Left cardiac atrium (tissue), 4 donors: ENCODE measurements at places on chromosomes 1 and 21.

DNA sequence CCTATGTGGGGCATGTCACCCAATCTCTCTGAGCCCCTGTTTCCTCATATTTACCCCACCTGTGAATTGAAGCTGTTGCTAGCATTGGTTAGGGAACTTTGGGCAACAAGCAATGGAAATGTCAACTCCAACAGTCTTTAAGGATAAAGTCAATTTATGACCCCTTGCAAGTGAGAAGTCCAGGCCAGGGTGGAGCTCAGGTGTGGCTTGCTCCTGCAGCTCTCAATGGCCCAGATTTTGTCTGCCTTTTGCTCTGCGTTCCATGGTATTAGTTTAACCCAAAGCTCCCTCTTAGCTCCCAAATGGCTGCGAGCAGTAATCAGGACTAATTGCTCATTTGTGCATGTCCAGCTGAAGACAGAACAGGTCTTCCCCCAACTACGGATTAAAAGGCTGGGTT is 70.4 kb upstream of the ABCG1 start:
- no peak for DNase-seq

- no peak for DNase-seq
These were observed 998 bp upstream of the SPAG17 start for GRCh38 chr1:118186026-118186425.

DNA sequence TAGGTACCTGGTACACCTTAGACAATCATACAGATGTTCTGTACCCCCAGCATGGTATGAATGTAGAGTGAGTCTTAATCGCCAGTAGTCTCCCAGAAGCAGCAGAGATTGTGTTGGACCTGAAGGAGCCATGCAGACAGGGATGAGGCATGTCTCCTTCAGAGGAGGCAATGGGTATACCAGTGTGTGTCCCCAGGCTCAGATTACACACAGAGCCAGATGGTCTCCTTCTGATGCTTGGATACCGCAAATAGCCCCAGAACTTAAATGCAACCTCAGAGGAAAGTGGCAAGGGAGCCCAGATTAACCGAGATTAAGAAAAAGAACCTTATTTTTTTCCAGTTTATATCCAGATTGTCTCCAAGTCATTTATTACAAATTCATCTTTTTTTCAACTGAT is 96.8 kb upstream of the C21orf91 start:
- DNase-seq, result no peak

DNA sequence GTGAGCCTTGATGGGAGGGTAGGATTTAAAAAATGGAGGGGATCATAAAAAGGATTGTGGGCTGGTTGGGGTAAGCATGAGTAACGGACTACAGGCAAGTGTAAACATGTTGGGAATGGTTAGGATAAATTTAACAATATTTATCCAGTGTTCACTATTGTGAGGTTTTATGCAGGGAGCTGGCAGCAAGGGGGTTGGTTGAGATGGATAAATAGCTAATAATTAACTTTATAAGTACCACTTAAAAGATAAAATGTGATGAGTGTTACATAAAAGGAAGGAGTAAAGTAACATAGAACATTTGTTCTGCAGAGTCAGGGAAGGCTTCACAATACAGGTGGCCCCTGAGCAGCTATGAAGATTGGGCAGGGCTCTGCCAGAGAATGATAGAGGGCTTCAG is 109.0 kb downstream of the NGF start:
- DNase-seq, result no peak

DNA sequence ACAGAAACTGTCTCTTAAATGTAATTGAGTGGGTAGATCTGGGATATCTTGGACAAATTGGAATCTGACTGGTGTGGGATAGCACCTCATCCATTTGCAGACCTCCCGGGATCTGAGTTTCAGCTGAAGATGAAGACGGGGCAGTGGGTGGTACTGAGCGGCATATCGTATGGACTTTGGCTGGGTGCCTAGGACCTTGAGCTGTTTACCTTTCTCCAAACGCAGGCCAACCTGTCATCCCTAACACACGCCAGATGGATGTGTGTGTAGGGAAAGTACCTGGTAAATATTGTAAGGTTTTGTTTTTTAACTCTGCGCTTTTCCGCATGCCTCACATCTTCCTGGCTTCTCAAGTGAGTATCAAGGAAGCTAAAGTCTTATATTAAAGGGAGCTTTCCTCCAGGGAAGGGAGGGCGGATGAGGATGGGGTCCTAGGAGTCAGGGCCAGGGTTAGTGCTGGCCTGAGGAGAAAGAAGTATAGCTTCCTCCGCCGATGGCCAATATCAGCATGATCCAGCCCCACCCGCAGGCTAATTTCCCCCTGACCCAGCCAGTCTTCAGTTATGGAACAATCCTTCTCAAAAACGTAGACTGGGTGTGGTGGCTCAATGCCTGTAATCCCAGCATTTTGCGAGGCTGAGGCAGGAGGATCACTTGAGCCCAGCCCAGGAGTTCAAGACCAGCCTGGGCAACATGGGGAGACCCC is 26.2 kb downstream of the ATP8B2 start:
- DNase-seq, result no peak

GRCh38 chr1:167924102-167924501 is 10.2 kb upstream of the ADCY10 start:
- no peak for DNase-seq

- DNase-seq, result no peak
These were observed 430 bp downstream of the S100B start for GRCh38 chr21:46604329-46604974.

DNA sequence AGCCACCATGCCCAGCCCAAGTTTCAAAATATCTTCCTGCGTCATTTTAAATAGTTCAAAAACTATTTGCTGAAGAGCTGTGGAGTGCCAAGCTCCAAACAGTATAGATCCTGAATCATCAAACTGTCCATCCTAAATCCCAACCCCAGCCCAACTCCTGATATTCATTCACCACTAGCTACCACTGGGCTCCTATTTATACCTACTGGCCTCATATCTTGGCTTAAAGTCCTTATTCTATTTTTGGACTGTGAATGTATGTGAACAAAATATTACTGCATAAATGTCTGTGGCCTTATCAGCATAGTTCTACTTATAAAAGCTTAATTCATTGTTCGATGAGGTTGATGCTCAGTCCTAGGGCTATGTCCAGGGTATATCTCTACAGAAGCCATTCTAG is 5.2 kb upstream of the SCAMP3 start:
- DNase-seq, result no peak

- DNase-seq, result no peak
These were observed 8.4 kb upstream of the IVNS1ABP start for GRCh38 chr1:185325413-185325812.

DNA sequence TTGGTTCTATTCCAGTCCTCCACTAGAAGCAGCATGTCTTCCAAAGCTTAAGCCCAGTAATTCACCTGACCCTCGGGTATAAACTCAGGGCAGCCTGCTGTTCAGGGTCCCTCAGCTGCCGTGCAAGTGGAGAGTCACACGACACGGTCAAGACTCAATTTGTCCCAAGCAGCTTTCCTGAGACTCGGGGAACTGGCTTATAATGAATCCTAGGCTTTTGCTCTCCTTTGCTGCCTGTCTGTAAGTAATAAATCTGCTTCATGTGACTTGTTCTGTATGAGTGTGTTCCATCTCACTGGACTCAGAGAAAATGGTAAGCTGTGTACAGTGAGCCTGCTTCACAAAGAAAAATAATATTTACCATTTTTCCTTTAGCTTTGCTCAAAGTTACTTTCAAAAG is 119.8 kb downstream of the CYYR1 start:
- DNase-seq, result no peak

- no peak for DNase-seq
These were observed 310.6 kb downstream of the LMX1A start for GRCh38 chr1:165045902-165046301.

GRCh38 chr21:43893536-43894205 is 28.6 kb downstream of the AGPAT3 start:
- no peak for DNase-seq

DNA sequence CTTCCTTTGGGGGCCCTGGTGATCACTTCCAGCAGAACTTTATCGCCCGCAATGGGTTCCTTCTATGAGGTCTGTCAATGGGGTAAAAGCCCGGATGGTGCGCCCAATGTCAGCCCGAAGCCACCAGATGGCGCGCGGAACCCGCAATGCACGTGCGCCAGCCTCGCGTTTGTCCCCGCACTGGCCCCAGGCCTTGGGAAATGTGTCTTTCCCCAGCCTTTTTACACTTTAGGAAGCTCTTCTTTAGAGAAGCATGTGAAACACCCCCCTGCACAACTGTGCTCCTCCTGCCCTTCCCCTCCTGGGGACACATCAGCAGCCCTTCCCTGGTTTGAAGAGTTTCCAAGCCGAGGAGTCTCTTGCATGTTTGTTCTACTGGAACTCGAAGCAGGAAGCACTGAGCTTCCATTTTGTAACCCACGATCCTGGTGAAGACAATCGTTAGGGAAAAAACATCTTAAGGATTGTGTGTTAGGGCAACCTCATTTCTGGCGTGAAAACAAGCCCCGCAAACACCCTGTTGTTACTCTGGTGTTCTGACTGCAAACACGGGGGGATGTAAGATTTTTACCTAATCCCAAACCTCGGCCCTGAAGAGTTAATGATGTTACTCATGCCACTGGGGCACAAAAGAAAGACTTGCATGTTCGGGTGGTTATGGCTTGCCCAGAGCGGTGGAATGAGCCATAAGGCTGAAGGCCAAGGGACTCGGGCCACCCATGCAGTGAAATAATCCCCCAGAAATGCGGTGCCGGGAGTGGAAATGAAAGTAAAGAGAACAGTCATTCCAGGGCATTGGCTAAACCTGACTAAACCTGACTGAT is 20.4 kb upstream of the TARBP1 start:
- DNase-seq, result peak; percentile 92
